T-cell (primary cell): ENCODE measurements at places on chromosomes 3 and 15. TPM values are rescaled to one million over a fixed set of nuclear protein-coding genes. Genes with fewer than 3 reads are reported as not detected.

Gene DNAH12
- 0.28 TPM for total RNA-seq

Gene C3orf33
- 2.8 TPM for total RNA-seq

Gene SLC6A1
- total RNA-seq, result 0.16 TPM

Gene SMCO1
- total RNA-seq, result not detected

DNA sequence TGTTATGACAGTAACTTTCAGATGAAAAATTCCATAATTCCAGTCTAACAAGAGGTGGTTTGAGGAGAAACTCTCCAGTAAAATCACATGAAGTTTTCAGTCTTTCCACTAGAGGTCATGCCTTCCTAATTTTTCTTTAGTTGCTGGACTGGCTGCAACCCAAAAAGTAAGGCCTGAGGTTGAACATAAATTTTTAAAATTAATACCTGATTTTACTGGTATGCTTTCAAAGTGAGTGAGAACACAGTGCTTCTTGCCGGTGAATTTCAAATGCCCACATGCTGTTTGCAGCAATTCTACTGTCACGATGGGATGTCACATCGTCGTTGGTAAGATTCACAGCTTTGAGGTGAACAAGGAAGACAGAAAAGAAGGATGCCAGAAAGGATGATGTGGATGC, 89.0 kb upstream of the FGF12 start:
- no peak for DNase-seq

- no peak for DNase-seq
Measured at GRCh38 chr3:102441832-102442231, 7.0 kb downstream of the ZPLD1 start.

DNA sequence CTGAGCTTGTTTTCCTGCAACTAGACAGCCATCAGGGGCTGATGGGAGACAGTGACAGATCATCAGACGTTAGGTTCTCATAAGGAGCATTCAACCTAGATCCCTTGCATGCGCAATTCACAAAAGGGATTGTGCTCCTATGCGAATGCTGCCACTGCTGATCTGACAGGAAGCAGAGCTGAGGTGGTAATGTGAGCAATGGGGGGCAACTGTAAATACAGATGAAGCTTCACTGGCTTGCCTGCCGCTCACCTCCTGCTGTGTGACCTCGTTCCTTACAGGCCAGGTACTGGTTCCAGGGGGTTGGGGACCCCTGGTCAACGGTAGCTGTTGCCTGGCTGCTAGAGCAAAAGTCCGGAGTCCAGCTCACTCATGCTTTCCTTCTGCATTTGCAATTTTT, 26.4 kb upstream of the KCNAB1 start:
- DNase-seq, result no peak

GRCh38 chr15:48802867-48803266, 8.0 kb downstream of the CEP152 start:
- DNase-seq, result no peak

DNA sequence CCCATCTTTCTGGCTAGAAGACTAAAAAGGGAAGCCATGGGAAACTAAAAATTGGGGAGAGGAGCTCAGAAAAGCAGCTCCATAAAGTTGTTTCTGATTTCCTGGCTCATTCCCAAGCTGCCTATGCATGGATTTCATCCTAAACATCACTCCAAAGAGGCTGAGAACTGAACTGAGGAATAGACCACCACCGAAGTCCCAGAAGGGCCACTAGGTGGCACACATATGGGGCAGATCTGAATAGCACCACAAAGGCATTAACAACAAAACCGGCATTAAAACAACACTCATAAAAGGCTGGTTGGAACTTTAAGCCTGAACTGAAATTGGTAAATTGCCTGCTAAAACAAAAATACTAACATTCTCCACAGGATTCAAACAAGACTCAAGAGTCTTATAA, 106.3 kb downstream of the PLD1 start:
- peak; percentile 2 for DNase-seq

DNA sequence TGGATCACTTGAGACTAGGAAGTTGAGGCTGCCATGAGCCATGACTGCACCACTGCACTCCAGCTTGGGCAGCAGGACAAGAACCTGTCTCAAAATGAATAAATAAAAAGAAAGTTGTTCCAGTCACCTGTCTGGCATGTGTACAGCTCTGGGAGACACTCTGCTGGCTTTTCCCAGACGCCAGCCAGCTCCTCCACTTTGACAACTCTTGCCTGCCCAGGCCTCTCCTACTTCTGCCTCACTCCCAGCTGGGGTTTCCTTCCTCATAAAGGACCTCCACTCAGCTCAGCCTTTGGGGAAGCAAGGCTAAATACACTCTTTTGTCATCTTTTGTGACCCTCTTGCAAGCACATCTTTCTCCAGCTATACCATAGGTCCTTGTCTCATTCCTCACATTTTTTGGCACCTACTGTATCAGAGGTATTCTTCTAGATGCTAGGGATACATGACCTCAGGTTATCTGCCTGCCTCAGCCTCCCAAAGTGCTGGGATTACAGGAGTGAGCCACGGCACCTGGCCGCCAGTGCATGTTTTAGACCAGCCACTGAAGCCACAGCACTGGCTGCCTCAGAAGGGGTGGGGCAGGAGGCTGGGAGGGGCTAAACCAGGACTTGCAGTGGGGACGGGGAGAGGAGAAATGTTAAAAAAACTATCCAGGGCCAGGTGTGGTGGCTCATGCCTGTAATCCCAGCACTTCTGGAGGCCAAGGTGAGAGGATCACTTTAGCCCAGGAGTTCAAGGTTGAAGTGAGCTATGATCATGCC, 10.0 kb upstream of the ELP6 start:
- DNase-seq, result no peak

- DNase-seq, result no peak
Measured at GRCh38 chr15:68576235-68576892, 2.4 kb upstream of the CORO2B start.

GRCh38 chr15:50968353-50968752, 59.9 kb downstream of the AP4E1 start:
- no peak for DNase-seq
